GM06990 (cell line): ENCODE measurements at places on chromosomes 5 and 9.

GRCh38 chr9:77977210-77977611, 54.4 kb downstream of the GNAQ start:
- DNase-seq, result no peak

- DNase-seq, result no peak
Observed at GRCh38 chr5:89929173-89929572, 480.4 kb downstream of the CETN3 start.

- no peak for DNase-seq
Observed at GRCh38 chr5:80408484-80409366, 861 bp downstream of the ZFYVE16 start.

GRCh38 chr5:75616371-75616881, 5.2 kb downstream of the ANKDD1B start:
- DNase-seq, result no peak

DNA sequence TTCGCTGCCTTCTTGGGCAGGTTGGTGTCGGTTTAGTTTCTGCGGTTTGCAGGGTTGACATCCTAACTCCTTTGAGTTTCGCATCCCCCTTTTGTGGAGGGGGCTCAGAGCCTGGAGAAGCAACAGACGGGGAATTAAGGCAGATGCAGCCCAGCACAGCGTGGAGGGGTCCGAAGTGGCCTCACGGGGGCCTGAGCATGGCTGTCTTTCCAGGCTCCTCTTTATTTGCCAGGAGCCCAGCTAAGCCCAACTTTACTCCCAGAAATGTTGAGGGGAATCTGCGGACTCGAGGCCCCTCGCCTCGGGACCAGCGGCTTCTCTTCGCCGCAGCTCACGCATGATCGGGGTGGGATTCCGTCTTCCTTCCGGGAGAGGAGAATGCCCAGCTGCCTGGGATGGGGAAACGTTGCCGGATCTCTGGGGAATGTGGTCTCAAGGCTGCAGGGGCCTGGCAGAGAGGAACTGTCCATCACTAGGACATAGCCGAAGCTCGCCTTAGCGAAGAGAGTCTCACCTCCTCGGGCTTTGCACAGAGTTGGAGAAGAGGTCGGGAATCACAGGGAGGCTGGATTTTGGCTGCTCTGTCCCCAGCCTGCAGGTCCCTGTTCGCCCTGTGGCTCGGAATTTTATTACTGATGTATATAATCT, 1.3 kb downstream of the RAI14 start:
- peak; percentile 21 for DNase-seq

GRCh38 chr5:126368239-126368812, 54.9 kb upstream of the GRAMD2B start:
- DNase-seq, result no peak

- DNase-seq, result no peak
Observed at GRCh38 chr5:158466191-158466590, 607.2 kb upstream of the CLINT1 start.

GRCh38 chr5:56851258-56851941, 36.1 kb downstream of the MAP3K1 start:
- no peak for DNase-seq

GRCh38 chr9:87657893-87658292, 68.0 kb upstream of the CTSL start:
- no peak for DNase-seq

DNA sequence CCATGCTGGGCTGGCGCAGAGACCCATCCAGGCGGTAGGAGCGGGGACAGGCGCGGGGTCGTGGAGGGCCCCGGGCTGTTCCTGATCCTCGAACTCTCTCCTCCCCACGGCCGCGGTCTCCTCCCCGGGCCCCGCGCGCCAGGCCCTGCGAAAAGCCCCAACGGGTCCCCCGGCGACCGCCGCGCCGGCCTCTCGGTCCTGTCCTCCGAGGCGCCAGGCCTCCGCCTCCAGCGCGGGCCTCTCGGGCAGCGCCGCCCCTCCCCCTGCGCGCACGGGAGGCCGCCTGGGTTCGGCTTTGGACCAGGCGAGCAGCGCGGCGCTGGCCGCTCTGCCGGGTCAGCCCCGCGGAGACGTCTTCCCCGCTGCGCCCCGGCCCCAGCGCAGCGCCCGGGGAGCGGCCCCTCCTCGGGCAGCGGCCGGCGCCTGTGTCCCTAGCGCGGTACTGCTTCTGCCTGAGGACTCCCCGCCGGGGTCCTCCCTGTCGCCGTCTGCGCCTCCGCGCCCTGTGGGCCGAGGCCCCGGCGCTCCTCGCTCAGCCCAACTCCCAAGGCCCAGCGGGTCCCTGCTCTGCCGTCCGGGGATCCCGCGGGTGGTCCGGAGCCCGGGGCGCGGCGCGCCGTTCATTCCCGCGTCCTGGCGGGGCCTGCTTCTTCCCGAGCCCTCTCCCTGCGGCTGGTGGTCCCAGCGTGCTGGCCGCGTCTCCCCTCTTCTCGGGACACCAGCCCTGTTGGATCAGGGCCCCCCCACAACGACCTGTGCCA, 13.4 kb downstream of the COL23A1 start:
- DNase-seq, result no peak

- no peak for DNase-seq
Observed at GRCh38 chr5:78025540-78025939, 249.4 kb upstream of the TBCA start.

GRCh38 chr5:58156361-58156760, 303.5 kb downstream of the PLK2 start:
- no peak for DNase-seq

- no peak for DNase-seq
Observed at GRCh38 chr5:7075470-7075869, 320.5 kb upstream of the ADCY2 start.

DNA sequence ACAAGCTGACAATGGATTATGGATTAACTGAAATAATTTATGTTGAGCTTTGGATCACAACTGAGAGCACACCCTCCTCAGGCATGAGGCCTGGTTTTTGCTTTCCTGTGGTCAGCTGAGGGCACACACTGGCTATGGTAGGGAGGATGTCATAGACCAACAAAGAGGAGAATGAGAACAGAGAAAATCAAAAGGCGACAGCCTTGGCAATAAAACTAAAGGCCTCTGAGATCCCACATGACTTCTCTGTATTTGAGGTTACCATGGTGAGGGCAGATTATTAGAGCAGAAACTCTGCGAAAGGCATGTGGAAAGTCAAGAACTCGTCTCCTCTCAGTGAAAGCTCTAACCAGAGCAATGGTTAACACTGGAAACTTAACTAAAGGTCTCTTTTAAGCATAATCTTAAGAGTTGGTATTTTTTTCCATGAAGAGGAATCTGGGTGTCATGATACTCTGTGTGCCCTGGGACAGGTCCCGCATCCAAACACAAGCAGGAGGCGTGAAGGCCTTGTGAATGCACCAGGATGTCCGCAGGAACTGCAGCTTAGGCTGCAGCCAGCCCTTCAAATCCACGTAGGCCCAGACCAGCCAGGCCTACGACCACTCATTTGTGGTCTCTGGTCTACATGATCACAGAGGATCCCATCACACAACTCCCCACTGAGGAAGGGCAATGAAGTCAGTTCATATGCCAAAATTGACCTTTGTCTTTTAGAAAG, 12.4 kb upstream of the MEIKIN start:
- no peak for DNase-seq

DNA sequence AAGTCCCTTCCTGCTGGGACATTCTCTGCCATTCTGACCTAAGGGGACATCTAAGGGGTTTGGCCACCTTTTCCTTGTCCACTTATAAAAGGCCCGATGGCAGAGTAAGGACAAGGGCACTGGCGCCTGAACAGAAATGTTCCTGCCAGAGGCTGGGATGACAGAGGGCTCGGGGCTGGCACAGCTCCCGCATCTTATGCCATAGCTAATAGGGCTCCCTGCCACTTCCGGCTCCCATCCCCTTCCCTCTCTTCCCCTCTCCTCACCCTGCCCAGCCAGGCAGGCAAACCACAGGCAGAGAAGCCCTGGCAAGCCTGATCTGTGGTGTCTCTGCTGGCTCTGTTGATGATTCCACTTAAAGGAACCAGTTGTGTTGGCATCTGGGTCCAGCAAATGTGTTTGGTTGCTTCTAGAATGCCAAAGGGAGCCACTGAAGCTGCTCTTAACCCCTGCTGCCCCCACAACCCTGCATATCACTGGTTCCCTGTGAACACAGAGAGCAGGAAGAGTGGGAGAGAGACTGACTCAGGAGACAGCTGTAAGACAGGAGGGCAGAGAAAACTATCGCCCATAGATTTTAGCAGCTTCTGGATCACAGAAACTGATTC, 18.4 kb upstream of the ADRA1B start:
- no peak for DNase-seq

DNA sequence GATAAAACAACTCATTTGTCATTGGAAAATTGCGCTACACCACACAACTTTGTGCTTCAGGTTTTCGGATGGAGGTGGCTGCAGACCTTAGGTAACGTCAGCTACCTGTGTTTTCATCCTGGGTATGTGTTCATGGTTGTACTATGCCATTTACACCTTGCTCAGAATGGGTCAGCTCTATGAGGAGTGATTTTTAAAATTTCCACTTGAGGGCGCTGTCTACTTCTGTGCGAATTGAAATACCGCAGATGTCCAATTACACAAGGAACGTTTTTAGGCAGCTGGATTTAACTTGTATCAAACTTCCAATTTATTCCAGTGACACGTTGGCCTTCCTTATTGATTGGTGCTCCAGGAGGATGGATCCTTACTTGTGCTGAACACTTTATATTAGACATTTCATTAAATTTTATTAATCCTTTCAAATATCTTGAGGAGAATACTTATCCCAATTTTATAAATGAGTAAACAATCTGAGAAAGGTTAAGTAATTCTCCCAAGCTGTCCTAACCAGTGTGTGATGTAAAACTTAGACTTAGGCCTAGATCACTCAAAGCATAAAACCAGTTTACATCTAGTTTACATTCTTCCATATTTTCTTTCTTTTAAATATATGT, 23.4 kb downstream of the DMRTA1 start:
- no peak for DNase-seq

GRCh38 chr5:92653730-92654461, 927.1 kb downstream of the NR2F1-AS1 start:
- DNase-seq, result no peak

GRCh38 chr9:129225815-129226214, 47.8 kb upstream of the IER5L start:
- DNase-seq, result no peak

- no peak for DNase-seq
Observed at GRCh38 chr5:9627541-9627940, 2.6 kb downstream of the TAS2R1 start.

- DNase-seq, result no peak
Observed at GRCh38 chr5:38994324-38994927, 79.8 kb downstream of the RICTOR start.

- peak; percentile 62 for DNase-seq
Observed at GRCh38 chr5:181189962-181190710, 14.9 kb downstream of the TRIM7 start.

- DNase-seq, result peak; percentile 9
Observed at GRCh38 chr5:115068239-115069086, 101.2 kb downstream of the TRIM36 start.

GRCh38 chr9:2214707-2215106, 199.6 kb downstream of the SMARCA2 start:
- no peak for DNase-seq

DNA sequence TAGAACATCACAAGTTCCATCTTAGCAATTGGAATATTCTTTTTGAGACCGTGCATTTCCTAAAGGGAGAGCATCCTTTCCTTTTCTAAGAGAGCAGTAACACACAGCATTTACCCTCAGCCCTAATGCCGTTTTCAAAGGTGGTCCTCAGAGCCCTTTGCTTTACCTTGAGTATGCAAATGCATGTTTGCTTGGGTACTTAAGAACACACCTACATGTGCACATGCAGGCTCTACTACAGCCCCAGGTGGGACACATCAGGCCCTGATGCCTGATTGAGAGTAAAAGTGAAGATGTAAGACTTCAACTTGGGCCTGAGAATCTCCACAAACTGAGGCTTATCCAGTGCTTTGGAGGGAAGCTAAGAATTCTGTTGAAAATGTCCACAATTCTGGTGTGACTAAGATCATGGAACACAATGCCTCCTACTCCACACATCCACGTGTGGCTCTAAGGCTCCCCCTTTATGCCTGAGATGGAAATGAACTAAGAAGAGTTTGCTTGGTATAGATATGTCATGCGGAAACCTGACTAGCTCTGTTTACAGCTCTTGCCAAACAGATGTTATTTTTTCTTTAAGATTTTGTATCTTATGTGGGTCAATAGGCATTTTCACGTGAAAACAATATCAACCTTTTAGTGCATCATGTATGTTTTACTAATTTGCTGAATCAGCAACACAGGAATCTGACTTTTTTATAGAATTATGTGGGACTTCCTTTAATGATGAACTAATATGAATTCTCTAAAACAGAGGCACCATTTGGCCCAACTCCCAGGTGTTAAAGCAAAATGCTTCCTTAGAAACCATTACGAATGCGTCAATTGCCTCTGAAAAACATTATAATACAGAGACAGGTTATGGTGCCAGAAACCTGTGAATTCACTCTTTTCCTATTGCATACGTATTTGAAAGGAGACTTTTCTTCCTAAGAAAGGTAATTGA, 48.9 kb upstream of the SLC2A8 start:
- no peak for DNase-seq

DNA sequence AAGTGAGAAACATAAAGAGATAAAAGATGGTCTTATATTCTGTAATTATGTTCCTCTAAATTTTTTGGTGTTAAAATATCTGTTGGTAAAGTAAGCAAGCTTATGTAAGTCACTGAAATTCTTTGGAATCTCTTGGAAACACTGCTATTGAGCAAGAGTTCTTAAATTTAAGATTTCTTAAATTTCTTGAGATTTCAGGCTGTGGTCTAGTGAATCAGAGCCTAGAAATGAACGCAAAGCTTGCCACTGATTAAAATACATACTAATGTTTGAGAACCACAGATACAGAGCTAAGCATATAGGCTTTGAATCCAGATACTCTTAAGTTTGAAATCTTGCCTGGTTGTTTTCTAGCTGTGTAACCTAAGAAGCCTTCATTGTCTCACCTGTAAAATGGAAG, 133.4 kb downstream of the TRPM3 start:
- DNase-seq, result no peak

GRCh38 chr9:80509358-80509757, 937.6 kb downstream of the TLE4 start:
- no peak for DNase-seq

DNA sequence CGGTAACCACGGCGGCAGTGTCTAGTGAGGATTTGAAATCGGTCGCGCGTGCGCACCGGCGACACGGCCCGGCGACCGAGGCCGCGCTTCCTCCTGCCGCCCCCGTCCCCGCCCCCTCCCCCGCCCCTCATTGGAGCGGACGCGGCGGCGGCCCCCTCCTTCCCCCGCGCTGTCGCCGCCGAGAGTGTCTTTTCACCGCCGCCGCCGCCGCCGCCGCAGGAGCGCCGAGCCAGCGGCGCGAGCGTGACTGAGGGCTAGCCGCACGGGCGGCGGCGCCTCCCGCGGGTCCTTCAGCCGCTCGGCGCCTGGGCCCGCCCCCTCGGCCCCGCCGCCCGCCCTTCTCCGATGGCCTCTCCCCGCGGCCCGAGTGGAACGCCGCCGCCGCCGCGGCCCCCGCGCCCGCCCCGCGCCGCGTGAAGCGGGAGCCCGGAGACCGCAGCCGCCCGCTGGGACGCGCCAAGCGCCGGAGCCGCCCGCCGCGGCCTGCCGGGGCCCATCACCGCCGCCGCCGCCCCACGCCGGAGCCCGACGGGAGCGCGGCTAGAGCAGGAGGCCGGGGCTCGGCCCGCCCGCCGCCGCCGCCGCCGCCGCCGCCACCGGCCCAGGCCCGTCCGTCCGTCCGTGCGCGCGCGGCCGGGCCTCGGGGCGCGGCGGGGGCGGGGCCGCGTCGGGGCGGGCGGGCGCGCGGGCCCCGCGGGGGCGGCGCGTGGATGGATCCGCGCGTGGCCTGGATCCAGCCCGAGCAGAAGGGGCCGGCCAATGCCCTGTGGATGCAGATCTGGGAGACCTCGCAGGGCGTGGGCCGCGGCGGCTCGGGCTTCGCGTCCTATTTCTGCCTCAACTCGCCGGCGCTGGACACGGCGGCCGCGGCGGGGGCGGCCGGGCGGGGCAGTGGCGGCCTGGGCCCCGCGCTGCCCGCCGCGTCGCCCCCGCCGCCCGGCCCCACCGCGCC, at the start of gene TENT4A:
Gene TENT4A, plus strand, starts transcription at position 159 of the 952 bp plus-strand sequence. Its CDS starts 552 bp downstream, at position 711.
- no peak for DNase-seq
